CD14-positive monocyte (primary cell): ENCODE measurements at places on chromosomes 4 and X.

DNA sequence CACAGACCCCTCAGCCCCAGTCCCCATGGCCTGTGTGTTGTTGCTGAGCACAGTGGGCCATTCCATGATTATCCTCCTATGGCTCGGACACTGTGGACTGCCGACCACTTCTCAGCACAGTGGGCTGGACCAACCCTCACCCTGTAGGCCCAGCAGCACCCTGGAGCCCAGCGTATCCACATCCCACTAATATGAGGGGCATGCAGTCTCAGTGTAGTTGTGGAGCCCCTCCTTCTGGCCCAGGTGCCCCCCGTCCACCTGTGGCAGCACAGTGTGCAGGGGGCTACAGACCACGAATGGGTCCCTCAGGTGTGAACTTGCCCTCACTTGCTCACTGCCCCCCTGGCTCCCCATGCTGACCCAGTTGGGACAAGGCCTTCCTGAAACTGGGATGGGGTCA is 7.9 kb downstream of the SPON2 start:
- DNase-seq: no peak

GRCh38 chr4:47686294-47686872 is 151.5 kb downstream of the CORIN start:
- DNase-seq: peak; percentile 51

- DNase-seq: no peak
Observed at GRCh38 chr4:108877821-108878220, 115.0 kb upstream of the ETNPPL start.

DNA sequence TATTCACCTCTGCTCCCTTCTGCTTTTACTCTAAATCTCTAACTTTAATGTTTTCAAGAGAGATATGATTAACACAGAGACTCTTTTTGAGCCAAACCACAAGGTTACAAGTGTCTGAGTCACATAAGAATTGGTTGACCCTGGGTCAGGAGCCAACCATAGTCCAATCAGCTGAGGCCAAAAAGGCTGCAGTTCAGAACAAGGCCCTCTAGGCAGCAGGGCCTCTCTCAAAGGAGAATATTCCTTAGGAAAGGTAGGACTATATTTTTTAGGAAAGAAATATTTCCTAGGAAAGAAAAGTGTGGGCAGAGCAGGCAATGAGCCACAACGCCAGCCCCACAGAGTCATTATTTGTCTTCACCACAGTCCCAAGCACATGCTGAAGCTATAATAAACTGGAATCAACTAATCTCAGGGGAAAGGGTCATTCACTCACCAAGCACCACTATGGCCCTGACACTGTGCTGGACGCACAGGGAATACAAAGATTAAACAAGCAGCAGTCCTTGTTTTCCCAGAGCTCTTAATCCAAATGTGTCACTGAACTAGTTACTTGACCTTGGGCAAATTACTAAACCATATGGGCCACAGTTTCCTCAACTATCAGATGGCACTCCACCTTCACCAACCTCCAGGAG is 2.2 kb downstream of the ATP8A1 start:
- DNase-seq: peak; percentile 50

DNA sequence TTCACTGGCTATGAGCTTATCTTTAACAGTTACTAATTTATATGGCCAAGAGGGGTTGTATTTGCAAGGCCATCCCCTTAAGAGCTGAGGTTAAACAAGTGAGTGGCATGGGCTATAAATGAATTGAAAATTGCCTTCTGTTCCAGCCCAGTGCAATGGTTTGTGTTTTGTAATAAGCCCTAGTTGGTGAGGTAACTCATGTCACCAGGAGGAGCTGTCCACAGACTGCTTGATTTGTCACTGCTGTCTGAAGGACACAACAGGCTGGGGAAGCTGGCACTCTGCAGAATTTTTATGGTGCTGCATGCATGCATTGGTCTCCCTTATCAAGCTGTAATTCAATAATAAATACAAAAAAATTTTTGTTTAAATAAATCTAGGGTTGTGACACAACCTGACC is 223.8 kb downstream of the IL1RAPL2 start:
- DNase-seq: no peak

- no peak for DNase-seq
Observed at GRCh38 chr4:89266128-89266527, 41.5 kb downstream of the GPRIN3 start.

DNA sequence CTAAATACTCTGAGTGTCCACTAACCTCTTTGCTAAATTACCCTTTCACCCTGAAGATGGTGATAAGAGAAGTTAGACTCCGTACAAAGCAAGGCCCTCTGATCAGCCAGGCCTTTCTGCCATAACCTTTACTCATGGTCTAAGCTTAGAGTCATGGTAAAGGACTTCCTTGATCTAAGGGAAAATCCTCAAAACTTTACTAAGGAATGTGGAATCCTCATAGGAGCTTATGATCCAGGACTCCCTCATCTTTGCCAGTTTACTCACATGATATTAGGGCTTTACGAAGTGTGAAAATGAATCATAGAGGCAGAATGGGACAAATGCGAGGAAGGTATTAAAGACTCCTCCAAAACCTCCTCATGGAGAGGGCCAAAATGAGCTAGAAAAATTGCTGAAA is 7.9 kb upstream of the FAM13A start:
- DNase-seq: no peak

- DNase-seq: no peak
Observed at GRCh38 chr4:52604215-52604614, 54.9 kb downstream of the USP46 start.

- no peak for DNase-seq
Observed at GRCh38 chrX:118420462-118420861, 74.6 kb downstream of the WDR44 start.

DNA sequence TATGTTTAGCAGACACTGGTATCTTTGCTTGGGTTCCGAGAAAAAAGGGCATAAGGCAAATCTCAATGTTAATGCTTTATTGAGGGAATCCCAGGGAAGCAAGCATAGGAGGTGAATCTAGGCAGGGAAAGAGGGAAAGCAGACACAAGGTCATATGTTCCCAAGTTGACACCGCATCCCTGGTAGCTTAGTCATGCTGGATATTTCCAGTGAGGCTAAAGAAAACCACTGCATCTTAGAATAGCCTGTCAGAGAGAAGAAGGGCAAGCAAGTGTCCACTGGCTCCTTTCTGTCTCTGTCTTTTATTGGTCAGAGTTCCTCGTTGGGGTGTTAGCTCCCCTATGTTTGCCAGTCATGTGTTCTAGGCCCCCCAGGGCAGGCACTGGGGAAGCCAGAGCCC is 104.7 kb downstream of the NKX6-1 start:
- DNase-seq: no peak

GRCh38 chrX:43467608-43468234 is 188.4 kb upstream of the MAOA start:
- DNase-seq: no peak

DNA sequence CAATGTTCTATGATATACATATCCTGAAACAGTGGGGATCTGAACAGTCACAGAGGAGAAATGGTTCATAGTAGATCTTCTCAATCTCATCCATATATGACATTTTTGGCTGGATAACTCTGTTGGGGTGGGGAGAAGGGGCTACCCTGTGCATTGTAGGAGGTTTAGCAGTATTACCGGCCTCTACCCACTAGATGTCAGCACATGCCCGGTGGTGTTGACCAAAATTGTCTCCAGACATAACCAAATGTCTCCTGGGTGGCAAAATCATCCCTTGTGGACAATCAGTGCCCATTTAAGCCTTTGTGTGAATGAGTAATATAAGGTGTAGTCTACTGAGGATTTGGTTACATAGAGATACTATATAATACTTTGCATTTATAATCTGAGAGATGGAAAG is 89.9 kb downstream of the PLS3 start:
- no peak for DNase-seq

GRCh38 chrX:109619771-109620170 is 5.2 kb downstream of the KCNE5 start:
- DNase-seq: no peak

DNA sequence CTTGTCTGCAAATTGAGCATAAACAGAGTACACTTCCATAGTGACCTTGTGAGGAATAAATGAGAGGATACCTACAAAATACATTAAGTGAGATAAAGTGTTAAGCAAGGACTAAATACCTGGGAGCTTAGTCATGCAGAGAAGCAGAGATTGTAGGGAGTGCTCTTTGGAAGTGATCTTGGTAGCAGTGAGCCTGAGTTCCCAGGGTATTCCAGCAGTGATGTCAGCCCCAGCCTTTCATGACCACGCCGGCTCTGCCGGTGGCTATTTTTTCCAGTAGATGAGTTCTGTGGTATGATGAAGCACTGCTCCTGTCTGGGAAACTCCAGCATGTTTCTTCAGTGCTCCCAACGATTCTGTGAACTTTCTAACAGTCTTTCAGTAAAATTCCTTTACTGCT is 391.5 kb upstream of the IGFBP7 start:
- DNase-seq: no peak

DNA sequence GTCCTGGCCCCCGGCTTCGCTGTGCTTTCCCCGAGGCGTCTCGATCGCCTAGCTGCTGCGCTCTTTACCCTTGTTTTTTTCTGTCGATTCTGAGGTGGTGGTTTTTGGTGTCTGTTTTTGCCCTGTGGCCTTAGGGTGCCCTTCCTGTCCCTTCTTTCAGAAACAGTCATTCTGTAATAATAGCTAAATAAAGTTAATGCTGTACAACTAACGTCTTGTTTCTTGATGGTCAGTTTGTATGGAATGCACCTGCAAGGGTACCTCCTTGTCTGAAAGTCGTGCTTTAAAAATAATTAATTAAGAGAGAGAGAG is 686 bp downstream of the FIP1L1 start:
- no peak for DNase-seq

DNA sequence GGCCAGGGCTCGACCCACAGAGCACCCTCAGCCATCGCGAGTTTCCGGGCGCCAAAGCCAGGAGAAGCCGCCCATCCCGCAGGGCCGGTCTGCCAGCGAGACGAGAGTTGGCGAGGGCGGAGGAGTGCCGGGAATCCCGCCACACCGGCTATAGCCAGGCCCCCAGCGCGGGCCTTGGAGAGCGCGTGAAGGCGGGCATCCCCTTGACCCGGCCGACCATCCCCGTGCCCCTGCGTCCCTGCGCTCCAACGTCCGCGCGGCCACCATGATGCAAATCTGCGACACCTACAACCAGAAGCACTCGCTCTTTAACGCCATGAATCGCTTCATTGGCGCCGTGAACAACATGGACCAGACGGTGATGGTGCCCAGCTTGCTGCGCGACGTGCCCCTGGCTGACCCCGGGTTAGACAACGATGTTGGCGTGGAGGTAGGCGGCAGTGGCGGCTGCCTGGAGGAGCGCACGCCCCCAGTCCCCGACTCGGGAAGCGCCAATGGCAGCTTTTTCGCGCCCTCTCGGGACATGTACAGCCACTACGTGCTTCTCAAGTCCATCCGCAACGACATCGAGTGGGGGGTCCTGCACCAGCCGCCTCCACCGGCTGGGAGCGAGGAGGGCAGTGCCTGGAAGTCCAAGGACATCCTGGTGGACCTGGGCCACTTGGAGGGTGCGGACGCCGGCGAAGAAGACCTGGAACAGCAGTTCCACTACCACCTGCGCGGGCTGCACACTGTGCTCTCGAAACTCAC is 3.6 kb downstream of the MID1IP1 start:
- no peak for DNase-seq
